ENCODE measurements at places on chromosomes 11 and 22.
A peak's percentile ranks its signal among the peaks of the same experiment; 100 is the strongest.

DNA sequence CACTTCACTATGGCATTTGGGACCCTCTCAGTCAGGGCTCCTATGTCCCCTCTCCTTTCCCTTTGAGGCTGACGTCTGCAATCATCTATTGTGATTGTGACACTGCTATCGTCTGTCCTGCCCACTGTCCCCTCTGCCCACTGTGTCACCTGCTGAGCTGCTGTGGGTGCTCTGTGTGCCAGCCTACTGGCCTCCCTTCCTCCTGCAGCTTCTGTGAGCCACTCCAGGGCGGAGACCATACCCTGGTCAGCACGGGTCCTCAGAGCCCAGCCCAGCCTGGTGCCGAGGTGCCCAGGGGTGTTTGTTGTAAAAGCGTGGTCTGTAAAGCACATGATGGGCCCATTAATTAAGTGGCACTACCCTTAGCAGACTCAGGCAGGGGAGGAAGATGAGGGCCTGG is 29.4 kb downstream of the MPPED1 start:
- DNase-seq: no peak

GRCh38 chr22:23380230-23380573 is 199.9 kb downstream of the IGLL1 start:
- no peak for DNase-seq

DNA sequence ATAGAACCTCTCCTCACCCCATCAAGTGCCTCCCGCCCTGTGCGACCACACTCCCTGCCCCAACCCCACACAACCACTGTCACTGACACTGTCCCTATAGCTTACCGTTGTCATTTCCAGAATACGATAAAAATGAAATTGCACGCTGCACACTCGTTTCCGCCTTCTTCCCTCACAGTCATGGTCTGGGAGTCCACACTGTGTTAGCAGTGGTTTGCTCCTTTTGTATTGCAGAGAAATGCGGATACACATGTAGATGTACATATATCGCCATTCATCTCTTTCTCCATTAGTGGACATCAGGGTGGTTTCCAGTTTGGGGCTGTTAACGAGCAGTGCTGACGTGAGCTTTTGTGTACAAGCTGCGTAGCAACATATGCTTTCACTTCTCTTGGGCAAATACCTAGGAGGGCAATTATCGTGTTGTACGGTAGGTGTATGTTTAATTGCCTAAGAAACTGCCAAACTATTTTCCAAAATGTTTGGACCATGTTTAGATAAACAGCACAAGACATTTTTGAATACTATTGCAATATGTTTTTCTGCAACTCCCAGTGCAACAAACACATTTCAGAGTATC is 59.2 kb upstream of the CD5 start:
- DNase-seq: no peak

DNA sequence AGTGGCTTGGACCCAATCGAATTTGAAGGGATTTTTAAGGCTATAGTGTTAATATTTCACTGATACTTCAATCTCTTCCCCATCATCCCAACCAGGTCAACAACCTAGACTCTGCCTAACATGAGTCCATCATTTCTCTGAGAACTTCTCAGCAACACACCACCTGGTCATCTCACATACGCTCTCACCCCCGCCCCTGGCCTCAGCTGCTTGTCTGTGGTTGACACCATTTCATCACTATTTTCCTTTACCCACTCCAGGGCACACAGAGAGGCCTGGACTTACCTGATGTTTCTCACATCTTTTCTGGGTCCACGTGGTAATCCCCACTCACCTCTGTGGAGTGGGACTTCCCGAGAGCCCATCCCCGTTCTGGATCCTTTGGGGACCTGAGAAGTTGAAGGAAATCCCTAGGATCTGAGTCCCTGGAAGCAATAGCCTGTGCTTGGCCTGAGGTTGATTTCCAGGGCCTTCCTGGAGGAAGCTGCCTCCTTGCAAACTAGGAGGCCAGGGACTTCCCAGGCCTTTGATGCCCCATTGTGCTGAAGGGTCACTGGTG is 3.2 kb downstream of the P2RX3 start:
- DNase-seq: no peak

- no peak for DNase-seq
These were observed 1.2 kb downstream of the GPR83 start for GRCh38 chr11:94400050-94400449.

DNA sequence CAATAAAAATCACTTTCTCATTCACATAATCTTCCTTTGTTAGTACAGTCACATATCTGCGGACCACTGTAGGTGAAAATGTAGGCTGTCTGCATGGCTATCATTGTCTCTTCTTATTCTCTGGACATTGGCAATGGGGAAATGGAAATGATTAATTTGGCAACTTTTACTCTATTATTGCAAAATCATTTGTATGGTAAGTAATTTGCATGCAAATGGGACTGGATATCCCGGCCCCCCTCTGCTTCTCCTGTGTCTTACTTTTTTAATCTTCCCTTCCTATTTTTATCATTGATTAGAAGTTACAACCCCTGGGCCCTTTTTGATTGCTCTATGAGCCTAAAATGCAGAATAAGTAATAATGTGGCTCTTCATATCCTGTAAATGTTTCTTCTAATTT is 6.0 kb downstream of the GRK3 start:
- DNase-seq: no peak

- DNase-seq: peak; percentile 64
These were observed 15.8 kb downstream of the TMEM258 start for GRCh38 chr11:61776561-61777075.

DNA sequence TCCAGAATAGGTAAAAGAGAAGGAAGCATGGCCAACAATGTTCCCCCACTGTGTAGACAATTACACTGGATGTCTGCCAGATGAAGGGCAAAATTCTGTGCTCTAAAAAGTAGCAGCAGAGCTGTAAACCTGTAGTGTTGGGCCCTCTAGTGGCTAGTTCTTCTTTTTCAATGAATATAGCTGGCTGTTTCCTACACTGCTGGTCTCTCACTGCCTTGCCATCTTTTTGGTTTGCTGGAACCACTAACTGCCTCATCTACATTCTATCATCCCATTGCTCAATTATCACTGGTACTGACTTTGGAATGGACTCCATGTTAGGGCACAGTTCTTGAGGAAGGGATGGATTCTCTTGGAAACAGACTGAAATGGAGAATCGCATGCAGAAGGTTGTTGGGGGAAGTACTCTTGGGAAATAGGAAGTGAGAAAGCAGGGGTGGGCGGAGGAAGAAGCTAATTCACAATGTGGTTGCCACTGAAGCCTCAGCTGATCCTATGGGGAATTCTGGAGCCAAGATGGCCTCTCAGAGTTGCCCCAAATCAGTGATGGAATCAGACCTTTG is 17.9 kb downstream of the KCNE3 start:
- peak; percentile 82 for DNase-seq

DNA sequence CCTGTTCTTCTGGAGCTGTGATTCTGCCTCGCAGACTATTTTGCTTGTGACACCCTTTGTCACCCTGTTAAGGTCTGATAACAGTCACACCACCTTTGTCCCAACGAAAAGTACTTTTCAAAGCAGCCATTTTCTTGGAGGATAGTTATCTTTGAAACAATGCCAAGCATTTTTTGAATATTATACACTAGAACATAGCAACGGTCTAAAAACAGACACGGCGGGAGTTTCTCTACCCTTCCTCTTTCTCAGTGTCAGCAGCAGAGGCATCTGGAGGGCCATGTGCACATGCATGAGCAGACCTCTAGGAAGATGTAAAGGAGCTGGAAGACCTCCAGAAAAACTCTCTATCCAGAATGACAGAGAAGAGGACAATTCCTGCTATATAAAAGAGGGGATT is 86.5 kb downstream of the TRPC6 start:
- no peak for DNase-seq

DNA sequence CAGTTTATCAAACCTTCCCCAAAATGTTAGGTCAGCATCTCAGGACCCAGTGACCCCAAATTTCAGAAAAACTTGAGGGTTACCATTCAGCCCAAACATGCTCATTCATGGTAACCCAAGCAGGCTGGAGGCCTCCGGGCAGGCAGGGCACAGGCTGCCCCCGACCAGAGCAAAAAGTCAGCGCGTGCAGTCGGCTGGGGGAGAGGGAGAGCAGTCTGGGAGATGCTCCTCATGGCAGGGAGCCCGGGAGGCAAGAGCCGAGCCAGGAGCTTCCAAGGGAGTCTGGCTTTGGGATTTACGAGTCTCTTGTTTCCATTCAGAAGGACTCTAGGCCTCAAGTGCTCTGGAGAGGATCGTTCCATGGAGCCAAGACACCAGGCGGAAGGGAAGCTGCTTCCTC is 45.7 kb downstream of the RPUSD4 start:
- no peak for DNase-seq

GRCh38 chr22:40597526-40598430 is 38.7 kb downstream of the MRTFA start:
- peak; percentile 40 for DNase-seq

DNA sequence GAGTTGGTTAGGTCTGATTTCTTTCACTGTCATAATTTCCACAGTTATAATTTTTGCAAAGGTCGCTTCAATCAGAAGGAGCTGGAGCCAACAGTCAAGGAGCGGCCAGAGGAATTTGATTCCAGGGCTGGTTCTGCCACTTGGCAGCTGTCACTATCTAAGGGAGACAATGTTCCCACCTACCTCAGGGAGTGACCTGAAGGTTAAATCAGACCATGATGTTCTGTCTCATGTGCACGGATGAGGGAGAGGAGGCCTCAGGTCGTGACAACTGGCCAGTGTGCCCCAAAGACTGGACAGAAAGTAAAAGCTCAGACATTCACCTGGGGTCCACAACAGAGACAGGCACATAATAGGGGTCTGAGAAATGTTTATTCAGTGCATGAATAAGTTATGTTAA is 7.6 kb downstream of the MRGPRD start:
- no peak for DNase-seq

DNA sequence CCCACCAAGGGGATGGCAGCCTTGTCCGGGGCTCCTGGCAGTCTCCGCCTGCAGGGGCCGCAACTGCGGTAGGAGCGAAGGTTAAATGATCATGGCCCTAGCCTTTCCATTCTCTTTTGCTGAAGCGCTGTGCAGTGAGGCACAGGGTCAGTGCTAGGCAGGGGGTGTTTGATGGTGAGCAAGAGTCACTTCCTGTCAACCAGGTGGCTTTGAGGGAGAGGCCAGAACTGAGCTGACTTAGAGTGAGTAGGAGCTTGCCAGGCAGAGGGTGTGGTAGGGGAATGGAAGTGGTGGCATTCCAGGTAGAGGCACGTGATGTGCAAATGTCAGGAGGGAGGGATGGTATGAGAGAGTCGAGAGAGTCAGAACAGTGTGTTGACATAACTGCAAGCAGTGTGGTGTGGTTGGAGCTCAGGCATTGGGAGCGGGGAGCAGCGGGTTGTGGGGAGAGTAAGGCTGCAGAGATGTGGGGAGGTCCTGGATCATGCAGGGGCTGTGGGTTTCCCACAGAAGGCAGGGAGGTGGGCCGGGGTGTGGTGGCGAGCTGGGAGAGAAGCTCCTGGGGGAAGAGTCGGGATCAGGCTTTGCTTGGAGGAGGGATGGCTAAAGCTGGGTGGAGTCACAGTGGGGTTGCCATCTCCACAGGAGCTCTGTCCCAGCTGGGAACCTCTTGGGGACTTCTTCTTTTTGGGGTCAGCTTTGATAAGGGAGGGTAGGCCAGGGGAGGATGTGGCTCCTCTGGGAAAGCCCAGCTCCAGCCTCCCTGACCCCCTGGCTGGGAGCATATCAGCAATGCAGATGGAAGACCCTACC is 33.3 kb downstream of the AMPD3 start:
- DNase-seq: no peak

DNA sequence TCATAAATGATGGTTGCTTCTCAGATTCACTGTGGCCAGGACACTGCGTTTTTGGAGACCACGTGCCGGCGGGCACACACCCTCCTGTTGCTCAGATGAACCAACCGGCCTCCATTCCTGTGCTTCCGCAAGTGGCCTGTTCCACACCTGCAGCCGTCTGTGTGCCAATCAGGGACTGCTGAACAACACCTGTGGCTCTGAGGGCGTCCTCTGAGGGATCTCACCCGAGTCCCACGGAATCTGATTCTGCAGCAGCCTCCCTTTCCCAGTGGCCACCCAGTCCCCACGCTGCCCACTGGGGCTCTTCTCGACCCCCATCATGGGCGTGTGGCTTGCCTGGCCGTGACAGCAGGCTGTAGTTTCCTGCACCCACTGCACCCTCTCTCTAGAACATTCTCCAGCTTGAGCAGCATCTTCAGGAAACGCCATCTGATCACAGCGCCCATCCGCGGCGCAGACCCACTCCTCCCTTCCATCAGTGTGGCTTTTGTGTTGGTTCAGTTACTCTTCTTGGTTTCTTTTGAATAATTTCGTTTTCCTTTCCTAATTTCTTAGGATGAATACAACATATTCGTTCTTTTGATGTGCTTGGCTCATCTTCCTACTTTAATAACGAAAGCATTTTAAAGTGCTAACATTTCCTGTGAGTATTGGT is 100.3 kb upstream of the SLC22A12 start:
- no peak for DNase-seq

GRCh38 chr22:31080164-31080847 is 812 bp upstream of the SMTN start:
- DNase-seq: no peak

GRCh38 chr22:20966883-20967696 is at the start of gene AIFM3:
Gene AIFM3 (plus strand): TSS chr22:20967255. CDS start chr22:20967945, 690 bp downstream.
- DNase-seq: no peak

GRCh38 chr22:37051391-37052385 is at the start of gene KCTD17:
Gene KCTD17 (plus strand): TSS chr22:37051742. CDS start chr22:37051761, 19 bp downstream.
- DNase-seq: peak; percentile 79

DNA sequence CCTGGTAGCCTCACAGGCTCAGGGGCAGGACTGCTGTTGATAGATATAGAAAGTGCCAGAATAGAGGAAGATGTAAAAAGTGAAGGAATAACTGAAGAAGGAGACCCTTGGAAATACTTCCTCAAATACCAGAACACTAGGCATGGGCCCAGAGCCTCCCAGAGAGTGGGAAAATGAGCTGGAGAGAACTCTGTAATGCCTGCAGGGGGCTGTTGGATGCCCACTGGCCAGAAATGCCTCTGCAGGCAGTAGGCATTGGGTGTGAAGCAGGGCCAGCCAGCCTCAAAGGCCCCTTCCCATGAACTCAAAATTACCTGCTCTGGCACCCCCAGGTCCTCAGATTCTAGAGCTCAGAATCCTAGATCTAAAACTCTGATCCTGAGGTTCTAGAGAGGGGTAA is 15.1 kb downstream of the P2RY2 start:
- DNase-seq: no peak

DNA sequence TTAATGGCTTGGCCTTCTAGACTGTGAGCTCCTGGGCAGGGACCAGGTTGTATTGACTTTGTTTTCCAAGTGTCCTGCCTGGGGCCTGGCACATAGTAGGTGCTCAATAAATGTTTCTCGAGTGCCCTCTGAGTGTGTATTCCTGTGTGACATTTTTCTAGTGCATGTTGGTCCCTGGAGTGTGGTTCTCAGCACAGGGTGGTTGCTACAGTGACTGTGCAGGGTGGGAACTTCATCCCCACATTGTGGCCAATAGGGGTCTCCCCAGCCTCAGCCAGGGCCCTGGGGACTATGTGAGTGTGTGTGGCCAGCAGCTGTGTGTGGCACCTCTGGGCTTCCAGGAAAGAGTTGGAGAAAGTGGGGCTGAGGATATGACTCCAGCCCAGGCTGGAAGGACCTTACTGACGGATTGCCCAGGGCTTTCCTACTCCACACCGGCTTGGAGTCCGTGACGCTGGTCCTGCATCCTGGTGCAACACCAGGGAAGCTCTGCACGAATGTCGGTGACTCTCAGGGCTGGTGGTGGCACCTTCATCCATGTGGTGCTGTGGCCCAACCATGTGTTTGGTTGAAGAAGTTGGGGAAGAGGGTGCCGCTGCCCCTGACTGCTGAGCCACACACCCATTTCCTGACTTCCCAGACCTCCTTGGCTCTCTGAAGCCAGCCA is 9.0 kb upstream of the MARK2 start:
- peak; percentile 36 for DNase-seq
